NCI-H1417 treated with DMSO at 0.1 percent for 48 hours (cell line): ENCODE measurements at places on chromosomes 5 and 9.

DNA sequence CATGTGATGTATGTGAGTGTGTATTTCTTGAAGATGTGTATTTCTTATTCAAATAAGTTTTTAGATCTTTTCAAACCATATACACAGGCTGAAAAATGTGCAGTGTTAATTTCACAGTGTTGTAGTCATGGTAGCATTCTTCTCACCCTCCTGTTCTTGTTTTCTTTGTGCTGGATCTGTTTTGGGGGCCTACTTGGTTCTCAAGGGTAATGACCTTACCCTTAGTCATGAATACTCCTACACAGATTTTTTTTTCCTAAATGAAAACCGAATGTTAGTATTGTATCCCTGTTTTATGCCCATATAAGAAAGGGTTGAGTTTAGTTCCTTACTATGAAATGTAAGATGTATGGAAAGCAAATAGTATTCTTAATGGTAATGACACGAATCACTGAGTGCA lies 88.0 kb downstream of the SLC44A1 start:
- no peak for DNase-seq

DNA sequence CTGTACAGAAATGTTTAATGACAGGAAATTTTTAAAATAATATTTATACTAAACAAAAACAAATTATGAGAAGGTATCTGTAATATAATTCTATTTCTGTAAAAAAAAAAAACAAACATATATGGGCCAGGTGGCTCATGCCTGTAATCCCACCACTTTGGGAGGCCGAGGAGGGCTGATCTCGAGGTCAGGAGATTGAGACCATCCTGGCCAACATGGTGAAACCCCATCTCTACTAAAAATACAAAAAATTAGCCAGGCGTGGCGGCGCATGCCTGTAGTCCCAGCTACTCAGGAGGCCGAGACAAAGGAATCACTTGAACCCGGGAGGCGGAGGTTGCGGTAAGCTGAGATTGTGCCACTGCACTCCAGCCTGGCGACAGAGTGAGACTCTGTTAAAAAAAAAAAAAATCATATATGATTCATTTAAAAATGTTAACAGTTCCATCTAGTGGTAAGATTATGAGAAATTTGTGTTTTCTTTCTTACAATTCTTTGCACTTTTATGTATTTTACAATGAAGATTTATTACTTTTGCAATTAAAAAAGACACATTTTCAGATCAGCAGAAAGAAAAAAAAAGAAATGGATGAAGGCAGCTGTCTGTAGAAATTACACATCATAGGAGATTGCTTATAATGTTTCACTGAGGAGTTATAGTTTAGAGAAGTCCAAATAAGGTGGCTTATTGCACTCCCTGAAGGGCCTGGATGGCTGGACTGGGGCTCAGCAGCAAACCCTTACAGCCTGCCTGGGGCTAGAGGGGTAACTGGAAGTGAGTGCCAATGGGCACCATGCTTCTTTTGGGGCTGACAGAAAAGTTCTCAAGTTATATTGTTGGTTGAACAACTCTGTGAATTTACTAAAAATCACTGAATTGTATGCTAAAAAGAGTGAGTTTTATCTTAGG lies 20.3 kb downstream of the C9orf153 start:
- DNase-seq: no peak

- no peak for DNase-seq
Measured at GRCh38 chr9:89501311-89501898, 3.5 kb upstream of the SEMA4D start.

DNA sequence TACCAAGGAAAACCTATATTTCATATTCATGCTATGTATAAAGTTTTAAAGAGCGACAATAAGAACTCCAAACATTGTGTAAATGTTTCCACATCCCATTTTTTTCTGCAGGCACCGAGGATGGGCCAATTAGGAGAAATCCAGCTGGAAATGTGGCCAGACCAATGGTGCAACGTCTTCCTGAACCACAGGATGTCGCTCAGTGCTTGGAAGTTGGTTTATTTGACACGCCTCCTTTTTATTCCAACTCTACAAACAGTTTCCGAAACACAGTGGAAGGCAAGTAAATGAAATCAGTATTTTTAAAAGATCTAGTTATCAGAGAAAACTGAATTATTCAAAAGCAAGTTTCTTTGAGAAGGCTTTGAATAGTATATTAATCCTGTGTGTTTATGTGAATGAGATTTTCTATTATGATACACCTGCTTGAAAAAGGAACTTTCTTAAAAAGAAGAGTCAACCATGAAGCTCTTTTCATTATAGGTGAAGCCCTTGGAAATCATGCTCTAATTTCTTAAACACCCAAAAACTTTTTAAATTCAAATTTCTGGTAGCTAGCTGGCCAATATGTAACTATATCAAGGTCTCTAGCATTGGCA lies 9.1 kb downstream of the TYRP1 start:
- DNase-seq: no peak

DNA sequence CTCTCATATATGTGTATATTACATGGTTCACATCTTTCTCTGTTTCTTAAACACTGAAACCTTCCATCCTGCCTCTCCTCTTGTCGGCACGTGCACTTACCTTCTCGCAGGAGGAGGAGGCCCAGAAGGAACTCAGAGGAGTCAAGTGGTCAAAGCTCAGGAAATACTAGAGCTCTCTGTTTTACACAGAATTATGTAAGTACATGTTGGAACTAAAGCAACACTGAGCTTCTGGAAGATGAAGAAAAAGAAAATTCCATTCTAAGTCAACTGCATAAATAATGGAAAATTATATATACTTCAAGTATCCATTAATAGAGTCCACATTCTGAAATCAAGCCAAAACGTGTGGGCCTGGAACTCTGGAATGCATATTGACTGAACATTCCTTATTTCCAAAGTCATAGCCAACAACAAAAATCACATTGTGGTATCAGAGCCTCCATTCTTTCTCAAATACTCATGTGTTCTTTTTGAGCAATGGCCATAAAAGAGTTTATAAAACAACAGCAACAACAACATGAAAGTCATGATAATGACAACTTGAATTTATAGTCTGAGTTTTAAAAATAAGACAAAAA lies 121.5 kb upstream of the RAI14 start:
- no peak for DNase-seq

DNA sequence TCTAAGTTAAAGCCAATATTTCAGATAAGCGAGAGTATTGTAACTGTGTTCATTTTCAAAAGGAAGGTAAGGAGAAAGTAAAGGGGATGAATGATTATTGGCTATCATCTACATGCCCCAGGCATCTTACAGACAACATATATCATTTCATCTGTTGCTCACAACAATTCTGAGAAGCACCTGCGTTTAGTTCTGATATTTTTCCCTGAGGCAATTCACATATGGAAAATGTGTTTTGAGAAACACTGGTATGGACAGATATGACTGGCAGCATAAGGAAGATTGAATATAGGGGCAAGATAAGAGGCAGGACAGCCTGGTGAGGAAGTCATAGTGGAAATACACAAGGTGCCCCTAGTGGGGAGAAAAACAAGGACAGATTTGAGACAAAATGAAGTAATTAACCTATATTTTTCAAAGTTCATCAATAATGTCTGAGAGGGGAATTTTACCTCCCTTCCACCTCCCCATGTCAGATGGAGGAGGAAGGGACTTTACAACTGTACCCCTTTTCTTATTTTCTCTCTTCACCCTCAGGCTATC lies 87.7 kb upstream of the TRIM32 start:
- no peak for DNase-seq

- DNase-seq: peak; percentile 33
Measured at GRCh38 chr9:110047955-110048402, 160.0 kb downstream of the C9orf152 start.

- DNase-seq: no peak
Measured at GRCh38 chr5:158451203-158451992, 592.5 kb upstream of the CLINT1 start.

DNA sequence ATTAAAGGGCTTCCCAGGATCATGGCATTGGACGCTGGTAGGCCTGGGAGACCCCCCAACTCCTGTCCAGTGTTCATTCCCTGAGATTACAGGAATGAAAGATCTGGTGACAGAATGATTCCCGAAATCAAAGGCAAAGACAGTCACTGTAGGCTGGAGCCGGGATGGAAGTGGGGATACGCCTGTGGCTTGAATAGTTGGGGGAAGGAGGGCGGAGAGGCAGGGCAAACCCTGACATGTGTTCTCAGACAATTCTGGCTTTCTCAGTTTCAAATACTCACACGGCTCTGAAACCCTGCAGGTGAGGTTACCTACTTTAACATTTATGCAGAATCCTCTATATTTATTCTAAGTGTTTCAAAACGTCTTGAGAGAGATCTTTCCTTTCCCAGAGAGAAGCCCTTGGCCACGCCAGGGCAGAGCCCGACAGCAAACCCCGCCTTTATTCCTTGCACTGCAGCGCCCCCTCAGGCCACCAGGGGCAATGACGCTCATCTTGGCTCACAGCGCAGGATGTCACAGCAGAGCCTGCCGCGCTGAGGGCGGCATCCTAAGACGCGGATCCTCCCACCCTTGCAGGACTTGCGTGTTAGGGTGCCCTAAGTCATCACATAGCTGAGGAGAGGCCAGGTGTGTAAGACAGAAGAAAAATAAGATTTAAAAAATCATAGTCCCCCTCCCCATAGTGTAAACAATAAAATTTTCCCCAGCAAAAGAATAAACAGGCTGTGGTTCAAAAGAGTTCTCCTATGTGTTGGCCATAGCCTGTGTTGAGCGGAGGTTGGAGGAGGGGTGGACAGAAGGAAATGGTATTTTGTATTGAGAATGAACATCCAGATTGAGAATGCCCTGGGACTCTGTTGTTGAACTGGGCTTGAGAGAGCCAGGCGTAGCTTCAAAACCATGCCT lies 284.5 kb downstream of the NTRK2 start:
- DNase-seq: no peak

GRCh38 chr5:150500905-150501304 lies 7.0 kb upstream of the NDST1 start:
- DNase-seq: no peak

DNA sequence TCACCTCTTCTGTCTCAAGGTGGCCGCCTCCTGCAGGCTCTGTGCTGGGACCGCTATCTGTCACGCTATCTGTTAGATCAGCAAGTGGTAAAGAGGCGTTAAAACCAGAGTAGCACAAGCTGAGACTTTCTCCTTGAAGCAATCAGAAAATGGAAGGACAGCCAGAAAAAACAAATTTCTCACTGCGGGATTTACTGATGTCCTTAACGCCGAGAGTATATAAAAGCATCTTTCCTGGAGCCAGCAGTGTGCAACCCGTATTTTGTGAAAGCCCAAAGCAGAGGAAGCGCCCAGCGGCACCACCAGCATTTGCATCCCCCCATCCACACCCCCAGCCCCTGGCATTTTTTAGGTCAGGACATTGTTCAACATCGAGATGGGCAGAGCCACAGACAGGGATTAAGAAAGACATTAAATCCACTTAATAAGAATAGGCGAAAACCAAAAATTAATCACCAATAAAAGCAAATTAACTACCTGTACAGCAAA lies 48.6 kb downstream of the DUSP1 start:
- no peak for DNase-seq

DNA sequence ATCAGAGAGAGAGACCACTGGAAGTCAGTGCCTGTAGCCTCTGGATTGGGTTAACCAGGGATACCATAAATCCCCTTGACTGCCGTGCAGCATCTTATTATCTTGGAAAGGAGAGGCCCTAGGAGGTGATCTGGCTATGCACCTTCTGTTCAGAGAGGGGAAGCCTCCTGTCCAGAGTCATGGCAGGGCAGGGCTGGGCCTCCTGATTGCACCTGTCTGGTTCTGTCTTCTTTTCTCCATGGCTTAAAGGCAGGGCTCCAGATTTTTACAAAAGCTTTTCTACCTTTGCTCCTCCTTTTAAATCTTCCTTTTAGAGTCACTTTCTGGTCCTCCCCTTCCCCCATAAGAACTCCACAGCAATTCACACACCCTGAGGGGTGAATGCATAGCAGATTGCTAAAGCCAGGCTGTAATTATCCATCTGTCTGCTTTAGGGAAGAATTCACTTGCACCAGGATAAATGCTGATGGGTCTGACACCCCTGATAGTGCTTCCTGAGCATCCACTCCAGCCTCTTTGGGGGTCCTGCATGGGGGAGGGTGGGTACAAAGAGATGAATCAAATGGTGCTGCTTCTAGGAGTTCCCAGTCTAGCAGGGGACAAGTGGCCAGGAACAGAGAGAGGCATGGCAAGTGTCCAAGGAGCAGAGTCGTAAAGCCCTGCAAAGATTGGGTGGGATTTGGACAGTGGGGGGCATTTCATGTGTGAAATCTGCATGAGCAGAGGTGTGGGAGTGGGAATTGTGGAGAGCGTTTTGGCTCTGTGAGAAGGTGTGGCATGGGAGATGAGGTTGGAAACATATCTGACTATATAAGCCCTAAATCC lies 141.3 kb upstream of the ALDH1B1 start:
- DNase-seq: no peak

GRCh38 chr9:33868440-33868973 lies 51.5 kb downstream of the UBE2R2 start:
- DNase-seq: no peak

GRCh38 chr9:107149756-107150155 lies 133.3 kb upstream of the RAD23B start:
- DNase-seq: no peak

DNA sequence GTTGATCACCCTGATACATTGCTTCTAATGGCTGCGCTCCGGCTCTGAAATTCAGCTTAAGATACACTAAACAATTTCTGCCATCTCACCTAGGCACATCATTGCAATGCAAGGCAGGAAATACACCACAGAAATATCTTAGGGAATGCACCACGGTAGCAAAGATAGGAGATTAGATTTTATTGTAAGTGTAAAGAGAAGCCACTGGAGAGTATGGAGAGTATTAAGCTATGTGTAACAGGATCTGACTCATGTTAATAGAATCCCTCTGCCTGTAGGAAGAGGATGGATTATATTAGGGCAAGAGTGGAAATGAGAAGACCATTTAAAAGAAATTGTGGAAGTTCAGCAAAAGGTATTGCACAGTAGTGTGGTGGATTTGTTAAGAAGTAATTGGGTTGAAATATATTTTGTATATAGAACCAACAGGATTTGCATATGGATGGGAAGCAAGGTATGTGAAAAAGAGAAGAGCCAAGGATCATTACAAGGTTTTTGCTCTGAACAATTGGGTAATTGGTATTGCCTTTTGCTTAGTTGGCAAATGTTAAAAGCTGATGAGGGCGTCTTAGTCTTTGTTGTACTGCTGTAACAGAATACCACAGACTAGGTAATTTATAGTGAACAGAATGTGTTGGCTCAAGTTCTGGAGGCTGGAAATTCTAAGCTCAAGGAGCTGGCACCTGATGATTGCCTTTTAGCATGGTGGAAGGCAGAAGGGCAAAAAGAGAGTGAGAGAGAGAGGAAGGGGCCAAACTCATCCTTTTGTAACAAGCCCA lies 636.1 kb downstream of the PSAT1 start:
- DNase-seq: no peak

DNA sequence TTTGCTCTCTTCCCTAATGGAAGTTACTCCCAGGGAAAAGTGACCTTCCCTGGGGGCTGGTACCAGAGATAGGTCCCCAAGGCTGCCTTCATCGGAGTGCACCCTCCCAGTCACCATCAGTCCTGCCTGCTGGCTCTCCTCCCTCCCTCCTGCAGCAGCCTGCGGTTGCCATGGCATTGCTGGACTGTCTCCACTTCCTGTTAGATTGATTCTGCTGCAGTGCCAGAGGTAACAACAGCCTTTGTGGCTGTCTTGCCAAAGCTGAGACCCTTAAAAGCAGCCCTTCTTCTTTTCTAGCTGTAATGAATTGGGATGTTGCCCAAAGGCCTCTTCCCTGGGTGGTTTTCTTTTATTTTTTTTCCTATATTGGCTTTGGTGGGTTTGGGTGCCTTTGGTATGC lies 78.1 kb upstream of the PRLR start:
- DNase-seq: no peak

- DNase-seq: no peak
Measured at GRCh38 chr9:97787551-97787950, 65.5 kb upstream of the FOXE1 start.

GRCh38 chr9:103304797-103305196 lies 309.7 kb downstream of the CYLC2 start:
- no peak for DNase-seq

- no peak for DNase-seq
Measured at GRCh38 chr5:96809921-96810320, 2.2 kb upstream of the ERAP1 start.
